ENCODE measurements at places on chromosomes 1 and 21. TPM values are rescaled to one million over a fixed set of nuclear protein-coding genes. Genes with fewer than 3 reads are reported as not detected.

KLHDC8A gene
- not detected for total RNA-seq

DNA sequence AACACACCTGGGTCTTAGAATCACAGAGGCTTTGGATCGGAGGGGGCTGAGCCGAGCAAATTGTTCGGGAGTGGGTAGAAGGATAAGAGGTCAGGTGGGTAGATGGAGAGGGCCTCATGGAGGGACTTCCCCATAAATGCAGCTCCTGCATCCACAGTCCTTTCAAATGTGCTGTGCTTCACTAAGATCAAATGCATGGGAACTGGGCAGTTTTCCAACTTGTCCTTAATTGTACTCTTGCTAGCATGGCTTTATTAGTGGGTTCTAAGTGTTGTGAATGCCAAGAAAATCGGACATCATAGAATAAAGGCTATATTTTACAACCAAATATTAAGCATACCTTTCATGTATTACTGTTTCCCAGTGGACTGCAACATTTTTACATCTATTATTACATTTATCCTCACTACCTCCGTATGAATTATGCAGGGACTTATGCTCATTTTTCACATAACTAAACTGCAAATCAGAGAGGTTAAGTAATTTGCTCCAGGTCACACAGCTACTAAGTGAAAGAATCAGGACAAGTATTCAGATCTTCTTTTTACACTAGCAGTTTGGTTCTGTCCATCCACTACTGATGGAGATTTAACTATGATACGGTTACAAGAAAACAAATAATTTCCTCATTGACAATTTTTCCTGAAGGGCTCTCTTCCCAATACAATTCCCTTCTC lies 174.5 kb upstream of the RUNX1 start:
- no peak for DNase-seq

- DNase-seq: no peak
These were observed 30.2 kb downstream of the DISC1 start for GRCh38 chr1:231656741-231657140.

- no peak for DNase-seq
These were observed 89.8 kb downstream of the SLC16A1 start for GRCh38 chr1:112866151-112866550.

APOBEC4 gene
- not detected for total RNA-seq

ACOT7 gene
- 2.7 TPM for total RNA-seq

SV2A gene
- 4.3 TPM for total RNA-seq

DNA sequence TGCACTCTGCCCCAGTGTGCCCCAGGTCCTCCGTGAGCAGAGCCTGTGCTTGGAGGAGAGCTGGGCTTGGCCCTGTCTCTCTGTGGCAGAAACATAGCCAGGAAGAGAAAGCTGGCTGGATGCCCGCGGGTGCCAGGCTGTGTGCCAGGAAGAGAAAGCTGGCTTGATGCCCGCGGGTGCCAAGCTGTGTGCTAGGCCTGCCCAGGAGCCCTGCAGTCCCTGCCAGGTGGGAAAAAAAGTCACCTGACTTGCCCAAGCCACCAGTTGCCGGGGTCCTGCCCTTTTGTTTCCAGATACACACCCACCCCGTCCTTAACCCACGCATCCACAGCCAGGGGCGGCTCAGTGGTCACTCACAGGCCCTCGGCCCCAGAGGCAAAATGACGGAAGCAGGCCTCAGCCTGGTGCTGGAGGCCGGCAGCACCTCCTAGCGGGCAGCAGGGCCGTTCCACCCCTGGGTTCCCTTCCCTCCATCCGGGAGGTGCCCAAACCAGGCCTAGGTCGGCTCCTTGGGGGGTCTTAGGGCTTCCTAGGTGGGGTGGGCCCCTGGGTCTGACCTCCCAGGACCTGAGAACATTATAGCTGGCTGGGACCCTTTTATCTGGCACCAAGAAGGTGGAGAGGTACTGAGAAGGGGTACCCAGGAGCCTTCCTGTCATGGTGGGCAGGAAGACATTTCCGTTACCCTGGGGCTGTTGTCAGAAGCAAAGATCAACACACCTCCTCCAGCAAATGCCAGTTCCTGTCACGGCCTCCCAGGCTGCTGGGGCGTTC lies 9.1 kb downstream of the ITGB2 start:
- DNase-seq: peak; percentile 80

SHISAL2A gene
- total RNA-seq: 64.8 TPM

DNA sequence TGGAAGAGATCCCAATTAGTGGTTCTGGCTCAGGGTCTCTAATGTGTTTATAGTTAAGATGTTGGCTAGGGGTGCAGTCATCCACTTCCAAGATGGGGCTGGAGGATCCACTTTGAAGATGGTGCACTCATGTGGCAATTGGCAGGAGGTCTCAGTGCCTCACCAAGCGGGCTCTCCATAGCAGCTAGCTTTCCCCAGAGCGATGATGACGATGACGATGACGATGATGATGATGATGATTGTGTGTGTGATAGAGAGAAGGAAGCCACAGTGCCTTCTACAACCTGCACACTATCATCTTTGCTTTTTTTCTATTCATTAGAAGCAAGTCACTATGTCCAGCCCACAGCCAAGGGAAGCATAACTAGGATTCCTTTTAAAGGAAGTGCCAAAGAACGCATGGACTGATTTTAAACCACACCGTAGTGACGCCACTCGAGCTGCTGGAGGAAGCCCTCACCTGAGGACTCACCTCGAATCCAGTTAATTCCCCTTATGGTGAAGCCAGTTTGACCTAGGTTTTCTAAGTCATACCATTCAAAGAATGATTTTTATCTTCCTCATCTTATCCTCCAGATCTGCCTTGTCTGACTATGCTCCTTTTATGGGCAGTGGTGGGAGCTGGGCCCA lies 49.4 kb downstream of the SRRM1 start:
- no peak for DNase-seq

- no peak for DNase-seq
These were observed 180.2 kb downstream of the PTPRU start for GRCh38 chr1:29416267-29417146.

DNA sequence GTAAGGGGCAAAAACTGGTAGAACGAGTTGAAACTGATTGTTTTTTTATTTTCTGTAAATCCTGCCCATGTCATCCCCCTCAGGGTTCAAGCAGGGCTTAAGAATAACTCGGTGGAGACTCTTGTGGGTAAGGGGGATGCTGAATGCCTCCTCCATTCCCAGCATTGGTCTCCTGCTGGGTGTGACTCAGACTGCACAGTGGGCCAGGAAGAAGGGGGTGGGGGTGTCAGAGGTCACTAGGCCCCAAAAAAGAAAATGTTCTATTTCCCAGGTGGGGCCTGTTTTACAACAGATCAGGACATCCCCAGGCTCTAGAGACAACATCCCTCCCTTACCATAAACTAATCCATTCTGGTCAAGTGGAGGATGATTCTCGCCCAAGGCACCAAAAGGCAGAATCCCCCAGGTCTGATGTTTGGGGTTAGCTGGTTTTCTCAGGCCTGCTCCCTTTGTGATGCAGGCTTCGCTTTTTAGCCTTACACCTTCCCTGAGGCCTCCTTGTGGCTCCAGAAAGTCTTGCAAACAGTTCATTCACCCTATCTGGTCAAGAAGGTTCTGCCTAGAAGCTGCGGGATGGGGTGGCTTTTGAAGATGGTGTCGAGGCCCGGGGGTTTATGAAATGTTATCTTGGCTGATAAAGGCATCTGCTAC lies 10.7 kb upstream of the GRHL3 start:
- no peak for DNase-seq

GRCh38 chr1:94411237-94411636 lies 7.0 kb upstream of the ABCD3 start:
- DNase-seq: no peak

DNA sequence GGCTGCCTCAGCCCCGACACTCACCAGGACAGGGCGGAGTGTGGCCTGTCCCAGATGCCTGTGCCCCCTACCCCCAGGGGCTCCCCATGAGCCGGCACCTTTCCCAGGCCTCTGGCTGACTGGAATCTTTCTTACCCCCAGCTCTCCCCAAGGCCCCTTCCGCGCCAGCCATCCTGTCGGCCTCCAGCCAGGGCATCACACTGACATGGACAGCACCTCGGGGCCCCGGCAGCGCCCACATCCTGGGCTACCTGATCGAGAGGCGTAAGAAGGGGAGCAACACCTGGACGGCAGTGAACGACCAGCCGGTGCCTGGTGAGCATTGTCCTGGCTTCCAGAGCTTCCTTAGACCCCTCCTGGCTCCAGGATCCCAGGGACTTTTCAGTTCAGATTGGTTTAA lies 26.5 kb downstream of the IGFN1 start:
- no peak for DNase-seq

- DNase-seq: no peak
These were observed 450.6 kb upstream of the DAB1 start for GRCh38 chr1:57874418-57874877.

DNA sequence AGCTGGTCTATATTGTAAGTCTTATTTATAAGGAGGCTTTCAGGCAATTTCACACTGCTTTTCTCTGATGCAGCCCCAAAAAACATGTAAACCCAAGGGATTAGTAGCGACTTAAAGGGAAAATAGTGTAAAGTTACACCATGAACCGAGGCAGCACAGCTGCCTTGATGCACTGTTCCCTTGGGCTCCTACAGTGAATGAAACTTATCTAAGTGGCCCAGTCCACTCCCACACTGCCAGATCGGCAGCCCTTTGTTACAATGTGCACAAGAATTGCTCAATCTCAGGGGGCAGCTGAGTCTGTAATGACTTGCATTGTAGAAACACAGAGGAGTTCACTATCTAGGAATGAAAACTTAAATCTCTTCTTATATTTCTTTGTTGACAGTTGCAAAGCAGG lies 120.8 kb upstream of the ADGRL2 start:
- no peak for DNase-seq

DNA sequence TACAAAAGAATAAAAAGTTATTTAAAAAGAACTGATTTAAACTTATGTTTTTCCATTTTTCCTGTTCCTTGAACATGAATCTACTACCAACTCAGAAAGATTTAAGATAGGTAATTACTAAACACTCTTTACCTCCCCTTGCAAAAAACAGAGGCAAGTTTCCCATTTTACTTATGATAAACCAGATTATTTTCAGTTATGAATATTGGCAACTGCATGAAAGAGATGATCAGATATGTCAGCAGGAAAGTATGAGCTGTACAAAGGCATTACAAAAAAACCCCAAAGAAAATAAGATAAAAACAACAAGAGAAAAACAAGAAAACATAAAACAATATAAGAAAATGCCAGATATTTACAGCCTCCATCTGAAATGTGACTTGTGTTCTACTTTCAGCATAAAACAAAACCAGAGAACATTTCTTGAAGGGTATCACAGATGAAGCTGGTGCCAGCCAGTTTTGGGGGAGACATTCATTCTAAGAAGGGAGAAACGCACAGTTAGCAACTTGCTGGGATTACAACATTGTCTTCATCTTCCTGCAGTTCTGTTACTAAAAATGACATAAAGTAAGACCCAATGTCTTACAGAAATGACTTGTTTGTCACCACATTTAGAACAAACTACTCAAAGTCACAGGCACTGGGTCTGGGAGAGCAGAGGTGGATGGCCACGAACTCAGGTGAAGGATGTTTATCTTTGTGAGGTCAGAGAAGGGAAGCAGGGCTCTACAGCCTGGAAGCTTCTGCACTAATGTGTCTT lies 19.1 kb downstream of the ZC3H12A start:
- no peak for DNase-seq

DNA sequence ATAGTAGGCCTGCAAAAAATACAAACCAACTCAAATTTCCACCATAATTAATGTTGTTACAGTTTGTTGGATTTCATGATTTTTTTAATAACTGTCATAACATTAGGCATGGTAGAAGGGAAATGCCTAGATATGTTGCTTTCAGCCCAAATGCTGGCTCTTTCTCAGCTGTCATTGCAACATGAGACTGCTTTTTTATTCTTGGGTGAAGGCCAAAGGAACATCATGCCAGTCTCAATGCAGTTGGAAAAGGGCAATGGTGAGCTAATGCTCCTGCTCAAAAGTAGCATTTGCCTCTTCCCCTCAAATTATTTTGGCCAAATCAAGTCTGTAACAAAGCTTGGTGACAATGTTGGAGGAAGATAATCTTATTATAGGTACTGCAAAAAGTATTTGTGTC lies 877.7 kb upstream of the PRMT6 start:
- DNase-seq: no peak

DNA sequence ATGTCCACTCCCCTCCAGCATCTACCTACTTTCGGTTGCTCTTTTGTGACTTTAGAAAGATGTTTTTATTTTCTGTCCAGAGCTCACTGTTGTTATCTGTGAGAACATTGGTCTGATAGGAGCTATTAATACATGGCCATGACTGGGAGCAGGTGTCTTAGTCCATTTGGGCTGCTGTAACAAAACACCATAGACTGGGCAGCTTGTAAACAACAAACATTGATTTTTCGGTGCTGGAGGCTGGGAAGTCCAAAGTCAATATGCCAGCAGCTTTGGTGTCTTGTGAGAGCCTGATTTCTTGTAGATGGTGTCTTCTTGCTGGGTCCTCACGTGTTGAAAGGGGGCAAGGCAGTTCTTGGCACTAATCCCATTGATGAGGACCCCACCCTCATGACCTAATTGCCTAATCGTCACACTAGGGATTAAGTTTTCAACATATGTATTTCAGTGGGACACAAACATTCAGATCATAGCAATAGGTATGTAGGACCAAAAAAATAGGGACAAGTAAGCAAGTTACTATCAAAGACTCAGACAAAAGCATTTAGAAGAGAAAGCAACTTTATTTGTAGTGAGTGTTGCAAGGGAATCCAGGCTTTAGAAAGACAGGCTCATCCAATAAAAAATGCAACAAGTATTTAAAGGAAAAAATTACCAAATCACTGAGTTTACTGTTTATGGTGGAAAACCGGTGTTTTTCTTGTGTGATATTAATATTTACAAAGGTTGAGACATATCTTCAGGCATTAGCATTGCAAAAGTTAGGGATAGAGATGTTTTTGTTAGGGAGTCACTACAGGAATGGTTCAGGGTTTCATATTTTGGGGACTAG lies 55.2 kb upstream of the WDR26 start:
- DNase-seq: no peak

DNA sequence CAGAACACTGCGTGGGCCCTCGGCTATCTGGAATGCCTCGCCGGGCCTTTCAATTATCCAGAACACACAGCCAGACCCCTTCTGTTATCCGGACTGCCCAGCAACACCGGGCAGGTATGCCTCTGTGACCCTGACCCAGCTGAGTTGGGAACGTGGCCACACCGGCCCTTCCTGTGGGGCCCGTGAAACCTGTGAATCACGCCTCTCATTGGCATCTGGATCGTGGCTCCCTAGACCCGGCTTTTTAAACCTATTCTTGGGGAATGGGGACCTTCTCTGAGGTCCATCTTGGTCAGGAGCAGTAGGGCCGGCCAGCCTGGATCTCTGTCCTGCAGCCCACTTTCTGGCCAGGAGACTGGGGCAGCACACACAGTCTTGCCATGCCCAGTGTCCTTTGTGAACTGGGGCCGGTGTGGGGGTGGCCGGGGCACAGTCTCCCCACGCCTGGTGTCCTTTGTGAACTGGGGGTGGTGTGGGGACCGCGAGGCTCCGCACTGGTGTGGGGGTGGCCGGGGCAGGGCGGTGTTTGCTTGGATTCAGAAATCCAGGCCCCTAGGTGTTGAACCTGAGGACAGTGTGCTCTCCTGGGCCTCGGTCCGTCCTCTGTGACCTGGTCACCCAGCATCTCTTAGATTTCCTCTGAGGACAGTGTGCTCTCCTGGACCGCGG lies 11.1 kb downstream of the COL18A1 start:
- no peak for DNase-seq

CD2 gene
- 305 TPM for total RNA-seq

Measured in CD4-positive, alpha-beta memory T cell (primary cell).